ENCODE measurements at places on chromosomes 5 and 9.

DNA sequence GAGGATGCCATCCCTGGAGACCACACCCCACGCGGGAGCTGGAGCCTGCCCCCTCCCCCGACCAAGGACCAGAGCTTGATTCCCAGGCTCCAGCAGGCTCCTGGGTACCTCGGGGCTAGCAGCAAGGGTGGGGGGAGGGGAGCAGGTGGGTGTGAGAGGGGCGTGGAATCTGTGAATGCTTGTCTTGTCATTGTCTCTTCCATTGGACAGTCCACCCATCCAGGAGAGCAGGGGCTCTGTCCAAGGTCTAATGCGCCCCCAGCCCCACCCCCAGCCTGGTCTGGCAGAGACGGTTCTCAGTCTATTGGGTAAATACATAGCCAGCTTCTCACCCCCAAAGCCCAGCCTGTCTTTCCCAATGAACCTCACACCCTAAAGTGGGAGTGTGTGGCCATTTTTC lies 22.8 kb downstream of the URM1 start:
- no peak for DNase-seq

- no peak for DNase-seq
Measured at GRCh38 chr9:124500028-124500795, 7.0 kb downstream of the NR5A1 start.

DNA sequence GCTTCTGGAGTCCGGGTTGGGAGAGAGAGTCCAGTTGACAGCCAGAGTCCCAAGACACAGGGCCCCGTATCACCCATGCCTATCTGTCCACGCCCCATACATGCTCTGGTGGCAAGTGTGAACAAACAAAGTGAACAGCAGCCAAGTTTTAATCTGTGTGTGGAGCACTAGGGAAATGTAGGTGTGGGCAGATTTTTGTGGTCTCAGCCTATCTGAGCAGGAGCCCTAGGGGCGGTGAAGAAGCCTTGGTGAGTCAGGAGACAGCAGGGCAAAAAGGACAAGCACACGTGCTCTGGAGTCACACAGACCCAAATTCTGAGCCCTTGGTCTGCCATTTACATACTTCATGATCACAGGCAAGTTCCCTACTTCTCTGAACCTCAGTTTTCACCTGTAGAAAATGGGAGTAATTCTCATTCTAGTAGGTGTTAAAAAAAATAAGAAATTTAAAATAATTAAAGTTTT lies 23.2 kb downstream of the EGR1 start:
- DNase-seq, result no peak

DNA sequence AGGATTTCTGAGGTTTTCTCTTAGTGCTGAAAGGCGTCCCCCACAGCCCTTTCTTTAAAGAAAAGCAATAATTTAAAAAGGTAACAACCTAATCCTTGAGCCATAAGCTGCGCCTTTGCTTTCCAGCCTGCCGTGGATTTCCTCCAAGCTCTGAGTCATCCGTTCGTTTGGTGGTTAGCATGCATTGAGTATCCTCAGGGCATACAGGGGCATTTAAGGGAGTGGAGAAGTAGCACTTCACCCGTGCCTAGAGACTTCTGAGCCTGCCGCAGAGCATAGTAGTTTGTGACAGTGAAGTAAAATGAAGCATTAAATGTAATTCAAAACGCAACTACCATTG lies 892 bp upstream of the TNC start:
- DNase-seq, result peak; percentile 68

- DNase-seq, result peak; percentile 40
Measured at GRCh38 chr5:72066705-72067107, 40.6 kb upstream of the MAP1B start.

- DNase-seq, result no peak
Measured at GRCh38 chr5:149019679-149020078, 43.2 kb downstream of the SH3TC2 start.
